ENCODE measurements at places on chromosomes 4 and X.
A peak's percentile ranks its signal among the peaks of the same experiment; 100 is the strongest.

GRCh38 chr4:158259955-158260575, 49.8 kb downstream of the TMEM144 start:
- peak; percentile 17 for DNase-seq

GRCh38 chr4:105797225-105797624, 88.6 kb downstream of the GSTCD start:
- DNase-seq: no peak

- DNase-seq: no peak
Measured at GRCh38 chrX:153827903-153828302, 2.4 kb downstream of the PDZD4 start.

- DNase-seq: no peak
Measured at GRCh38 chr4:184849185-184849584, 23.4 kb upstream of the ACSL1 start.

GRCh38 chrX:48919360-48919841, 577 bp upstream of the PIM2 start:
- no peak for DNase-seq

- no peak for DNase-seq
Measured at GRCh38 chr4:80434238-80434637, 98.7 kb downstream of the CFAP299 start.

- DNase-seq: no peak
Measured at GRCh38 chrX:119406776-119407175, 7.6 kb downstream of the SLC25A43 start.

DNA sequence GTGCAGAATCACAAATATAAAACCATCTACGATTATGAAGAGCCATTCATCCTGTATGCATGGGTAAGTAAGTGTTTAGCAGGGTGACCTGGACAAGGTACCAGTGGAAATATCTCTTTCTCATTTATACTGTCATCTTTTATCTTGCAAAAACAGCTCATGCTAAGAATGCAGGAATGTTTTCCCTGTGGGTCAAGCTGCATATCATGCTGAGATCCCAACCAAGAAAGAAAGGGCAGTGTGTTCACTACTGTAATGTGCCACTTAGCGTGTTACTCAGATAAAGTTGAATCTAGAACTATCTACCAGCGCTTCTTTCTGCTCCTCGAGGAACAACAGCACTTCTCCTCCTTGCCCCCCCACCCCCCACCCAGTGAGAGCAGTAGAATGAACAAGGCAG, 212.7 kb upstream of the TBL1X start:
- no peak for DNase-seq

DNA sequence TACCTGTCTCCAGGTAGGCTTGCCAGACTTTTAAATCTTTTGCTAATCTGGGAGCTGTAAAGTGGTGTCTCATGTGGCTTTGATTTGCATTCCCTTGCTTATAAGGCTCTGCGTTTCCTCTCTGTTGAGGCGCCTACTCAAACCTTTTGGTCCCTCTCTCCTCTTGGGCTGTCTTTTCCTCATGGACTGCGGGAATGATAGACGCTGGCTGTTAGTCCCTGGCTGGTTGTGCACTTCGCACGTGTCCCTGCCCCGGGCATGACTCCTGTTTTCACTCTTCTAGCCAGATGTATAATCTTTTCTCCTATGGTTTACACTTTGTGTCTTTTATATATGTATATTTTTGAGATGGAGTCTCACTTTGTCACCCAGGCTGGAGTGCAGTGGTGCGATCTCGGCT, 39.7 kb downstream of the RGS12 start:
- no peak for DNase-seq

GRCh38 chr4:55237839-55238238, 108.2 kb upstream of the SRD5A3 start:
- no peak for DNase-seq

GRCh38 chrX:80648023-80648422, 161.7 kb downstream of the BRWD3 start:
- DNase-seq: no peak
